Erythroblast (primary cell): ENCODE measurements at places on chromosomes 3 and 15.

- DNase-seq: no peak
Observed at GRCh38 chr3:108605491-108605890, 16.0 kb downstream of the DZIP3 start.

DNA sequence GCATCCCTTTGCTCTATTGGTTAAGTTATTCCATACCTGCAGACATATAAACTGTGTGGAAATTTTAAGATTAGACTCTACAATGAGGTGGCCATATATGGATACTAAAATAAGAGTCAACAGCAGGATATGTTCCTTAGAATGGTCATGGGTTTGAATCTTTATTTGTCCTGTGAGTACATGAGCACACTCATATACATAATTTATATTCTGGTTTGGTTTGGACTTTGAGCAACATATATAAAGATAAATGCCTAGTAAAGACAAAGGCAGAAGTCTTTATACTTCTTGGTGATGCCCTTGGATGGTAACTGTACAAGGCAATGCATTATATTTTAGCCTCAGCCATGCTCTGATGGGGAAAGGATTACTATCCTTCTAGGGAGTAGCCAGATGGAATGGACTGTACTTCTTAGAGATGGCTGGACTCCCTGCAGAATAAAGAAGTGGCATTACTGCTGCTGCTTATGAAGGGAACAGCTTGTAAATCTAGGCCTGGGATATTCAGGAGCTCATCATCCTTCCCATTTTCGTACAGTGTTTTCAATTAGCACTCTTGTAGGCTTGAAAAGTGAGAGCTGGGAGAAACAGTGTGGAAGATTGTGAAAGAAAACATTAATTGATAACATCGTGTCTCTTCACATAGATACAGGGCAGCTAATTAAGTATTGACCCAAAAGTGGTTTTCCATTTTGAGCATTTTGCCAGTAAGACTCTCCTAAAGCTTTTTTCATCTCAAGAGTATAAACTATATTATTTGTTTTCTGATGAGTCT lies 60.4 kb downstream of the HMG20A start:
- DNase-seq: no peak

DNA sequence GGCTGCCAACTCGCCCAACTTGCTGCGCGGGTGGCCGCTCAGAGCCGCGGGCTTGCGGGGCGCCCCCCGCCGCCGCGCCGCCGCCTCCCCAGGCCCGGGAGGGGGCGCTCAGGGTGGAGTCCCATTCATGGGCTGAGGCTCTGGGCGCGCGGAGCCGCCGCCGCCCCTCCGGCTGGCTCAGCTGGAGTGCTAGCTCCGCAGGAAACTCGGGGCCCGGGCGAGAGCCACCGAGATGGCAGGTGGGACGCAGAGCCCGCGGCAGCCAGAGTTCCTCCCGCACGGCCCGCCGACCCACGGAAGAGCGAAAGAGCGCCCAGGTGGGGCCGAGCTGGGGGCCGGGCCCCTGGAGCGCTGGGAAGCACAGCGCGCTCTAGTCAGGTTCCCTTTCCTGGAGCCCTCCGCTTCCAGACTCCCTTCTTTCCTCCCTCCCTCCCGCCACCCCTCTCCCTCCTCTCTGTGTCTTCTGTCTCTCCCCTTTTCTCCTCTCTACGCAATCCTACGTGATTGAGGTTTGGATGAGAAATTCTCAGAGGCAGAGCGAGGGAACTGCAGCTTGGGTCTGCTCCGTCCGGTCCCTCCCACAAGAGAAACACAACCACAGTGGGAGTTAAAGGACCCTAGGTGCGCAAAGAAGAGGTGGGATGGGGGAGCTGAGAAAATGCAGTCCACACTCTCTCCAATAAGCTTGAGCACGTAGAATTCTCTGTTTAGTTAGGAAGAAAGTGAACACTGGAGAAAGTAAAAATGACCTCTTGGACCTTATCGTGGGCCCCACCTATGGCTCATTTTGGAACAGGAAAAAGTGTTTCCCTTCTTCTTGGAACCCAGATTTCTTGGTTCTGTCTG lies 317.3 kb downstream of the FGF12 start:
- DNase-seq: no peak

DNA sequence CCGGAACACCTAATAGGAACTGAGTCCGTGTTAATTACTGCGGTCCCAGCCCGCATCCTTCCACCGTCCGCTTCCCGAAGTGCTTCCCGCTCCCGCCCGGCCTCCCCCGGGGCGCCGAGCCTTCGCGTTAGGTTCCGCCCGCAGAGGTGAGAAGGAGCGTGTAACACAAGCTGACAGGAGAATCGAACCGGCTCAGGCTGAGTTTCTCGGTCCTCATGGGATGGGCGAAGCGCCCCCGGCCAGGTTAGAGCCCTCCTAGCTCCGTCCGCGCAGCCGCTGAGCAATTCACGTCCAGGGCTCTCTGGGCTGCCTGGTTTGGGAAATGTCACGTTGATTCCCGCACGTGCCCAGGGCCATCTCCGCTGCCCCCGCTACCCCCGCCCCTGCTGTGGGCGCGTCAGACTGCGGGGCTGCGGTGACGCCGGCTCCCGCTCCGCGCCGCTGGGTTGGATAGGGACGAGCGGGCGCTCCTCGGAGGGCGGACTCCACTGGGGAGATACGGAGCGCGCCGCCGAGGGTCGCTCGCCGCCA lies 954 bp downstream of the CLDN11 start:
- DNase-seq: peak; percentile 77

- DNase-seq: no peak
Observed at GRCh38 chr3:143770391-143770790, 77.9 kb downstream of the SLC9A9 start.

DNA sequence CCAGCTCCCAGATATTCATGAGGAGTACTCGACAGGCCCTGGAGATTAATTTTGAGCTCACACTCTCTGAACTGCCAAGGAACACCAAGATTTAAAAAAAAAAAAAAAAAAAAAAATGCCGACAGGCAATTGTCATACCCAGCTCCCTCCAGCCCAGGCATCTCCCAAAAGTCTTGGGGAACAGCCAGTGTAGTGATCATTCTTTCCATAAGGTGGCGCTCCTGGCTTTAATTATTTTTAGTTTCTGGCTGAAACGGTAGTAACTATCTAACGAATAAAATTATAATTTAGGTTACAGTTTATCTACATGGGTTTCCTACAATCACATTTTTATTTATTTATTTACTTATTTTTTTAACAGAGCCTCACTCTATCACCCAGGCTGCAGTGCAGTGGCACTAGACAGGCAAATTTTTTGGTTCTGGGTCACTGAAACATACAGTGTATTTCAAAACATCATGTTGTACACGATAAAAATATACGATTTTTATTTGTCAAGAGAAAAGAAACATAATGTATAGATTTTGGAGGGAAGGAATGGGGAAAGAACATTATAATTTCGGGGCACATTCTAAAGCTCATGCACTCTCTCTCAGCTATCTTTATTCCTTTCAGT lies 157.3 kb downstream of the ADAMTS9 start:
- DNase-seq: peak; percentile 26

- DNase-seq: no peak
Observed at GRCh38 chr3:111648991-111649579, 53.9 kb upstream of the ZBED2 start.

- peak; percentile 7 for DNase-seq
Observed at GRCh38 chr15:55247766-55248427, 41.7 kb downstream of the RAB27A start.

- DNase-seq: no peak
Observed at GRCh38 chr3:120420928-120421551, 29.8 kb downstream of the FSTL1 start.

GRCh38 chr15:89400782-89401545 lies 66.3 kb upstream of the POLG start:
- no peak for DNase-seq

DNA sequence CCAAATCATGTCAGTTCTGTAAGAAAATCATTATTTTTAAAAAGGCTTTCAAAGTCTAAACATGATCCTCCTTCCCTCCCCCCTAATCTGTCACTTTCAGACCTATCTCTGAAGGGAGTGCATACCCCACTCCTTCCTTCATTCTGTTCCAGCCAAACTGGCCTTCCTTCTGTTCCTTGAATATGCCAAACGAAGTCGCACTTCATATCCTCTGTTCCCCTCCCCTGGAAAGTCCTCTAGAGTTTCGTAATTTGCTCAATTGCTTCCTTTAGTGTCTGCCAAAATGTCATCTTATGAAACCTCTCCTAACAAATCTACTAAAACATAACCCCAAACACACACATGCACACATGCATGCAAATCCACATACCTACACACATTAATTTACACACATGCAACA lies 69.5 kb upstream of the TUSC7 start:
- no peak for DNase-seq

- no peak for DNase-seq
Observed at GRCh38 chr3:45753095-45753494, 43.2 kb downstream of the SLC6A20 start.

GRCh38 chr3:160003520-160004128 lies 15.0 kb downstream of the IL12A start:
- DNase-seq: peak; percentile 29
